ENCODE measurements at places on chromosomes 2 and 18. TPM values are rescaled to one million over a fixed set of nuclear protein-coding genes. Genes with fewer than 3 reads are reported as not detected.

DNA sequence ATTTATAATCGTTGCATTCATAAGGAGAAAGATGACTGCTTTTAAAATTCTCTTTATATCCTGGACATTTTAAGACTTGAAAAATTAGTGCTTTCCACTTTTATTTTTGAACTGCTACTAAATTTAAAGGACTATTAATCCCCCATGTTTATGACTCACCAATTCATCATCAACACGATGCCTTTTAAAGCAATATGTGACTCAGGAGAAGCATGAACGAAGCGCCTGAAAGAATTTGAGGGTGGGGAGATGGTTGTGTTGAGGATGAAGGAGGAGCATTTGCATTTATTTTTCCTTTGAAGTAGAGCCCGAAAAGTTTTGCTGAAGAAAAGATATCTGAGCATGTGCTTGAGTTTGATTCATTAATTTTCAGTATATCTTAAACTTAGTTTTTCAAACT, 192.2 kb upstream of the LRRTM1 start:
- DNase-seq, result no peak

GRCh38 chr18:686339-687111, 25.9 kb downstream of the ENOSF1 start:
- no peak for DNase-seq

GRCh38 chr2:175855794-175856453, 146.1 kb downstream of the LNPK start:
- DNase-seq, result peak; percentile 89

- no peak for DNase-seq
Observed at GRCh38 chr18:45548614-45549013, 66.7 kb upstream of the SLC14A2 start.

GRCh38 chr2:41892476-41892875, 155.3 kb upstream of the PKDCC start:
- DNase-seq, result no peak

DNA sequence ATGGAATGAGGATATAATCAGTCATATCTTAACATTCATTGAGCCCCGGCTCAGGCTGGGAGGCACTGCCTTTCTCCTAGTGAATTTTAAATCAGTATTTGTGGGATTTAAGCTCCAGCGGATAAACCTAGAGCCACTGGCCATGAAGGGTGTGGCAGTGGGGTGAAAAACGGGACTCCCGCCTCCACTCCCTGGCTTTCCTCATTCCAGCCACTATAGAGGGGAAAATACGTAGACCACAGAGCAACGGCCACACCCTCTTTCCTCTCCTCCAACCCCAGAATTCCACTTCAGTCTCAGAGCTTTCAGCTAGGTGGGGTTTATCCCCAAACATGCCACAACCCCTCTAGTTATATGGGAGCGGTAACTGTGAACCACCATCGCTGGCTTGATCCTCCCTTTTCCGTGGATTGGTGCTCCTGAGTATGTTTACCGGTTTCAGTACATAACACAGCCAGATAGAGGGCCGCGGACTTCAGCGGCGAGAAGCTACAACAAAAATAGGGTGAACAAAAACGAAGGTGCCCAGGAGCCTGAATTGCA, 70.6 kb upstream of the ITGB6 start:
- DNase-seq, result no peak

- DNase-seq, result no peak
Observed at GRCh38 chr2:235494716-235495372, 1.0 kb downstream of the AGAP1 start.

DNA sequence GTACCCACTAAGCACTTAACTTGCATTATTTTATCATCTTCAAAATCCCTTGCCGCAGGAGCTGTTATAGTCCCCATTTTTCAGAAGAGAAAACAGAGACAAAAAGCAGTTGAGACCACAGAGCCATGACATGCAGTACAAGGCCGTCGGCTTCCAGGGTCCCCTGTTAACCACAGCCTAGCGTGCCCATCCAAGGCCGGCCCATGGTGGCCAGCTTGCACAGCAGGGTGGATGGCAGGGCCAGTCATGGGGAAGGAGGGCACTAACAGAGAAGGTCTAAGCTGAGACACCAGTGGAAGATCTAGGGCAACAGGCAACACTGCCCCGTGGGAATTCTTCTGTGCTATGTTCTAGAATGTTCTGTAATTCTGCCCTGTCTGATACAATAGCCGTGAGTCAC, 192.6 kb upstream of the ID2 start:
- DNase-seq, result no peak

DNA sequence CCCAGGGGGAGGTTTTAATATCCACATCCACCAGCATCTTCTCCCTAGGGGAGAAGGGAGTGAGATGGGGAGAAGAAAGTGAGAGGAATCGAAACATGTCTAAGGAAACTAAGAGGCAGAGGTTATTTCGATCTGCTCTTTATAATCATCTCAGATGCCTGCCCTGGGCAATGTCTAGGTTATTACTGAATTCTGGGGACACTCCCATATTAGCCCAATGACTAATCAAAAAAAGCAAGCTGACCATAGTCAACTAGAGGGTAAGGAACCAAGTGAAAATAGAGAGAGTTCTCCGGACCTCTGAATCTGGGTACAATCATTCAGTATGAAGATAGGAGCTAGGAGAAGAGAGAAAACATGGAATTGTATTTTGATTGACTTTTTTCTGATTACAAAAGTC, 56.7 kb upstream of the EML4 start:
- no peak for DNase-seq

PCBP1 gene
- total RNA-seq, result 156 TPM

CYB5A gene
- 80.6 TPM for total RNA-seq

CKAP2L gene
- 1.5 TPM for total RNA-seq

LYPD1 gene
- total RNA-seq, result not detected

SERPINB3 gene
- total RNA-seq, result not detected
